ENCODE measurements at places on chromosomes 4 and X. TPM values are rescaled to one million over a fixed set of nuclear protein-coding genes. Genes with fewer than 3 reads are reported as not detected.

The RHOXF2 gene
- not detected for total RNA-seq

The KDR gene
- total RNA-seq, result 28.8 TPM

DNA sequence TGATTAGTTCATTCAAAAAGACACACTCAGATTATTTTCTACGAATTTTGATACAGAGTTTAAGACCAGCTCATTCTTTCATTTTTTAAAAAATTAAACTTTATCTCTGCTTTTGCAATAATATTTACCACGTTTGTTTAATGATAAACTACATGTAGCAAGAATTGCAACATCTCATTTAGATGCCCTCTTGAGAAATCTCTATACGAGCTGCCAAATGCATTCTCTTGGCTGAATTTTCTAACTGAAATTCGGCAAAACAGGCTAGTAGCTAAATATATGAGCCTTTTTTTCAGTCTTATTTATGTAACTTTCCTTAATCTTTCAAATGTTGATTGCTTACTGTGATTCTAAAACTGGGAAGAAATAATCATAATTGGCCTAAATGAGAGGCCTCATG lies 2.1 kb upstream of the GC start:
- H3K27ac ChIP-seq, result no peak overlapping the region
- no peak for DNase-seq
- H3K27me3 ChIP-seq, result no peaks in the 10 kb centered on the region
- H3K4me3 ChIP-seq, result no peak overlapping the region
- no peaks in the 10 kb centered on the region for H3K4me1 ChIP-seq
- H3K36me3 ChIP-seq, result no peaks in the 10 kb centered on the region

GRCh38 chr4:24630937-24631336 lies 46.6 kb upstream of the DHX15 start:
- no peak overlapping the region for H3K4me3 ChIP-seq
- H3K27ac ChIP-seq, result no peak overlapping the region
- H3K36me3 ChIP-seq, result no peaks in the 10 kb centered on the region
- DNase-seq, result no peak
- H3K27me3 ChIP-seq, result no peaks in the 10 kb centered on the region
- H3K4me1 ChIP-seq, result no peaks in the 10 kb centered on the region

DNA sequence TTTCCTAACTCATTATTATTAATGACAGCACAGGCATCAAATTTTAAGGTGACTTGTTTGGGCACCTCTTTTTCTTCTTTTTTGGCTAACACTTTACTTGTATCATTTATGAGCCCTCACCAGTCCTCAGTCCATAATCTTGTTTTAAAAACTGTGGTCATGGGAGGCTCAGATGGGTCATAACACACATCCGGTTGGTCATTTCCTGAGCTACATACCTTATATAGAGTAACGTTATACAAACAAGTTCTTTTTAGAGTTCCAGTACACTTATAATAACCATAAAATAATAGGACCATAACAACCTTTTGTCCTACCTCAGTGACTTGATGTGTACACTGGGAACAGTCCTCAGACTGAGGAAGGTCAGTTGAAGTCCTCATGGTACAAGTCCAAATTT lies 21.1 kb upstream of the PLS3 start:
- no peaks in the 10 kb centered on the region for H3K4me1 ChIP-seq
- DNase-seq, result no peak
- H3K27me3 ChIP-seq, result peaks cover 6% of the 10 kb centered on the region
- H3K4me3 ChIP-seq, result no peak overlapping the region
- no peaks in the 10 kb centered on the region for H3K36me3 ChIP-seq

DNA sequence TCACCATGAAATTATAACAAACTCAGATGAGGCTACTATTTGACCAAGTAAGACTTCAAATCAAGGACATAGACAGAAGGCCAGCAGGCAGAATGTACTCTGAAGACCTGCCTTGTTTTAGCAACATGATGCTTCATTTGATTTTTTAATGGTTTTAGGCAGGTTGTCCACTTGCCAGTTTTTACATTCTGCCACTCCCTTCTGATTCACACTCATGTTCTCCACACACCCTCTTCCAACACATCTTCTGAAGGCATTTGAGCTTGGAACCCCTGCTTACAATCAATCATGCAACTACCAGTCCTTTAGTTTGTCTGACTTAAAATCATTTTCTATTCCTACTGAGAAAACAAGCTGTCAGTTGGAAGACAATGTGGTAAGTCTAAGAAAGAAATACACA lies 114.9 kb upstream of the SMIM31 start:
- no peak overlapping the region for H3K27ac ChIP-seq
- no peaks in the 10 kb centered on the region for H3K36me3 ChIP-seq
- H3K27me3 ChIP-seq, result no peaks in the 10 kb centered on the region
- H3K4me1 ChIP-seq, result no peaks in the 10 kb centered on the region
- no peak for DNase-seq
- H3K4me3 ChIP-seq, result no peak overlapping the region

DNA sequence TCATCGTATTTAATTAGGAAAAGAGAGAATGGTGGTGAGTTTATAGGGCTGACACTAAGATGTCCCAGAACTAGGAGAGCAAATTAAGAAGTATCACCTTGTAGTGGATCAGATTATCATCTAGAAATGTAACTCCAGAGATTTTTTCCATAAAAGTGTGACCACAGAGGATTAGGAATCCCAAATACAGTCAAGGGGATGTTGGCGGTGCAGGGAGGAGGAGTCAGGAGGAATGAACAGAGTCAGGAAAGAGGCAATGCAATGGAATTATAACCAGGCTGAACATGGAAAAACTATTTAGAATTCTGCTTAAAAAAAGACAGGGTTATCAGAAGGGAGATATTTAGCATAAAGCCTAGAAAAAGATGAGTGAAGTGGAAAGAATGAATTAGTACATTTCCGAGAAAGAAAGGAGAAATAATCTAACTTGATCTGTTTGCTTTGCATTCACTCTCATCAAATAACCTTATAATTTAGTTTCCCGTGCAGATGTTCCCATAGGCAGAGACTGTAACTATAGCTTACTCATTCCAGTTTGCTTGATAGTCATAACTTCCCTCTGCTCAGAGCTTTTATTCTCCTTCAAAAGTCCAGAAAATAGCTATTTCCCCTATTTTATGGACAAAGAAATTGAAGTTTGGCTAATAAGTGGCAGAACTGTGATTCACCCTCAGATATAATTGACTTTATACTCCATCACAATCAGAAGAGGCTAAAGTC lies 56.4 kb downstream of the SCFD2 start:
- no peak for DNase-seq
- no peak overlapping the region for H3K27ac ChIP-seq
- peaks cover 5% of the 10 kb centered on the region for H3K36me3 ChIP-seq
- H3K4me1 ChIP-seq, result no peaks in the 10 kb centered on the region
- H3K27me3 ChIP-seq, result no peaks in the 10 kb centered on the region
- H3K4me3 ChIP-seq, result no peak overlapping the region

GRCh38 chr4:126916626-126917140 lies 716.1 kb upstream of the INTU start:
- H3K27me3 ChIP-seq, result no peaks in the 10 kb centered on the region
- no peak overlapping the region for H3K27ac ChIP-seq
- H3K4me1 ChIP-seq, result no peaks in the 10 kb centered on the region
- no peaks in the 10 kb centered on the region for H3K36me3 ChIP-seq
- no peak overlapping the region for H3K4me3 ChIP-seq

The DCAF12L2 gene
- 0.21 TPM for total RNA-seq

DNA sequence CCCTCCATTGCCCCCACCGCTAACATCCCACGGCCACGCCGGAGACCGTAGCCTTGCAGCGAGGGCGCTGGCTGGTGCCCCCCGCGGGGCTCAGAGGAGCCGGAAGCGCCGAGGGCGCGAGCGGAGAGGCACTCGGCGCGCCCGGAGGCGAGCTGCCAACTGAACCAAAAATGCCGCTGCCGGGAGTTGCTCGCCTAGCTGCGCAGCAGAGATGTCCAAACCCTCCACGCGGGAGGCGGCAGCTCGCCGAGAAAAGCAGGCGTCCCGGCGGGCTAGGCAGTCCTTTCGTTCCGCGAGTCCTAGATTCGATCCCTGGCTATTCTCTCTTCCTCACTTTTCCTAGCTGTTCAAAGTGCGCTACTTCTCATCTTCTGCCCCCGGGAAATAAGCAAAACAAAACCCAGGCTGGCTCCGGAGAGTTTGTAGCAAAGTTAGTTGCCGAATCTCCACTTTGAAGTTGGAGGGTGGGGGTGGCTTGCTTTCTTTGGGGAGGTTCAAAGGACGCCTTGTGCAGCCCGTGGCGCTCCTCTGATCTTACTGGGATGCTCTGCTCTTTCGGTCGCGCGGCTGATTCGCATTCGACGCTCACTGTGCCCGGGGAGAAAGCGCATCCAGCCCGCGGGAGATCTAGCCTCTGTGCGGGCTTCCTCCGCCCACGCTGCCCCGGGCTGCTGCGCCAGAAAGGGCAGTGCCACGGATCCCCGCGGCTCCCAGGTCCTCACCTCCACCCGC lies 723 bp downstream of the NKX6-1 start:
- H3K36me3 ChIP-seq, result no peaks in the 10 kb centered on the region
- H3K27me3 ChIP-seq, result peaks cover 100% of the 10 kb centered on the region
- peak overlapping the region; percentile 15 for H3K4me3 ChIP-seq
- DNase-seq, result no peak
- H3K27ac ChIP-seq, result no peak overlapping the region

- no peaks in the 10 kb centered on the region for H3K36me3 ChIP-seq
- H3K4me3 ChIP-seq, result no peak overlapping the region
- H3K27ac ChIP-seq, result no peak overlapping the region
- no peaks in the 10 kb centered on the region for H3K4me1 ChIP-seq
- H3K27me3 ChIP-seq, result peaks cover 2% of the 10 kb centered on the region
Observed at GRCh38 chrX:25433307-25433706, 417.5 kb upstream of the ARX start.

The ENOX2 gene
- 13.2 TPM for total RNA-seq

DNA sequence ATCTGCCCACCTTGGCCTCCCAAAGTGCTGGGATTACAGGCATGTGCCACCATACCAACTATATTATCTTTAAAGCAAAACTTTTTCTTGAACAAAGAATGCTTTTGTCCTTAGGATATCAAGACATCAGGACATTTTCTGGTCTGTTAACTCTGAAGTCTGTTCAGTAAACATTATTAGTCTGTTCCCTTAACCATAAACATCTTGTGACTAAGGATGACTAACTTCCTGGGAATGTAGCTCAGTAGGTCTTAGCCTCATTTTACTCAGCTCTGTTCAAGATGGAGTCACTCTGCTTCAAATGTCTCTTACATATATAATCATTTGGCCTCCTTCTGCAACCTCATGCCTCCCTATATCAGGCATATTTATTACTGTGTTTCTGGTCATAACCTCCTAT lies 122.9 kb downstream of the UBE2NL start:
- DNase-seq, result no peak
- no peak overlapping the region for H3K27ac ChIP-seq
- H3K27me3 ChIP-seq, result no peaks in the 10 kb centered on the region
- no peak overlapping the region for H3K4me3 ChIP-seq
- H3K4me1 ChIP-seq, result no peaks in the 10 kb centered on the region

DNA sequence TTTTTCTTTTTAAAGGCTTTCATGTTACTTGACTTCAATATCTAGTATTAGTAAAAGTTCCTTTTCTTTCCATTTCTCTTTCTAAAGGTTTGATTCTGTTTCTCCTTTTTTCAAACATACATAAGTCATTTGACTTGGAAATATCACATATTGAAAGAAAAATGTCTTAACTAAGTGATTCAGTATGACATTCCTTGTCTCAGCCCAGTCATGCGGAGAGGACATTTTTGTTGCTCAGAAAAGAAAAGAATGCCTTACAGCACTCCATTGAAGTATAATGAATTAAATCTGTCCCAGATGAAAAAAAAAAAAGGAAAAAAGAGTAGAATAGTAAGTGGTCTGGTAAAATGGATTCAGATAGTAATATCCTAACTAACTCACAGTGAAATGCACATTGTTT lies 466.1 kb downstream of the ADGRL3 start:
- DNase-seq, result no peak
- H3K36me3 ChIP-seq, result no peaks in the 10 kb centered on the region

The GLUD2 gene
- total RNA-seq, result 8.1 TPM

GRCh38 chr4:161555689-161556660 lies 607.8 kb downstream of the FSTL5 start:
- H3K27ac ChIP-seq, result no peak overlapping the region
- H3K36me3 ChIP-seq, result no peaks in the 10 kb centered on the region
- H3K4me3 ChIP-seq, result no peak overlapping the region
- no peak for DNase-seq
- no peaks in the 10 kb centered on the region for H3K27me3 ChIP-seq

The ADGRL3 gene
- 31.4 TPM for total RNA-seq

- no peaks in the 10 kb centered on the region for H3K36me3 ChIP-seq
- H3K27ac ChIP-seq, result no peak overlapping the region
- no peak overlapping the region for H3K4me3 ChIP-seq
- no peak for DNase-seq
Observed at GRCh38 chrX:101602077-101602476, 15.7 kb downstream of the ARMCX6 start.

The ZFP42 gene
- total RNA-seq, result not detected

The CLDN34 gene
- not detected for total RNA-seq

DNA sequence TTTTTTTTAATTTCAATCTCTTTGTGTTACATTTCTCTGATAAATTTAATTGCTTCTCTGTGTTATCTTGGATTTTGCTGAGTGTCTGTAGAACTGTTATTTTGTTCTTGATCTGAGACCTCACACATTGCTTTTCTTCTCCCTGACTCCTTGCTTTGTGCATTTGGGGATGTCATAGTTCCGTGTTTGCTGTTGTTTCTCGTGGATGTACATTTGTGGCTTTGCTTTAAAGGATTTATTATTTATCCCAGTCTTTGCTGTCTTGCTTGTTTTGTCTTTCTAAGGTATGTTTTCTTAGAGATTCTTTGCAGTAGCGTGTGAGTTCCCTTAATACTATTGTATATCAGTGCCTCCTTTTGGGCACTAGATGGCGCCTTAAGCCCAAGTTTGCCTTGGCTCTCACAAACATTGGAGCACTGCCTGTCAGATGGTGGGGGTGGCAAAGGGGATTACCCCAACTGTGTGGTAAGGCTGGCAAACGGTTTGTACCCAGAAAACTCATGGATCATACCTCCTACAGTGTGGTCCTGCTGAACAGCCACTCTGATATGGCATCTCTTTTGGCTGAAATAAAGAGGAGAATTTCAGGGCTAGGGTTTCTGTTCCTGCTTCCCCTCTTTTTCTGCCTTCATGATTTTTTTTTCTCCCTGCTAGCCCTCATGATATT lies 96.4 kb downstream of the PGRMC2 start:
- no peaks in the 10 kb centered on the region for H3K4me1 ChIP-seq
- DNase-seq, result peak; percentile 65
- no peak overlapping the region for H3K27ac ChIP-seq
- H3K4me3 ChIP-seq, result no peak overlapping the region
- no peaks in the 10 kb centered on the region for H3K36me3 ChIP-seq
- no peaks in the 10 kb centered on the region for H3K27me3 ChIP-seq

DNA sequence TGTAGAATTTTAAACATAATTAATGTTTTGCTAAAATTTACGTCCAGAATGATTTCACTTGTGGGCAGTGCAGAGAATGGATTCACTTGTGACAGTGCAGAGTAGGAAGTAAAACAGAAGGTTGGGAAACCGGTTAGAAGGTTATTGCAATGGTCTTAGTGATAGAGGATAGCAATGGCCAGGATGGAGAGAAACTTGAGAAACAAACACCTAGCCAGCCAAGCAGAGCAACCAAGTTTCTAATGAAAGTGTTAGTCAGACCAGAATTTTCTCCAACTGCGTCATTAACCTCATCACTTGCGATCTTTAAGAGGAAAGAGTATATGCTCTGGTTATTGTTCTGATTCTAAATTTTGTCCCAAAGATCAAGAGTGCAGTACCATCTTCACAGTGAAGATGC lies 50.0 kb upstream of the TBC1D9 start:
- H3K27ac ChIP-seq, result peak overlapping the region; percentile 41
- DNase-seq, result no peak

All from tibial nerve (tissue), 4 donors.